ENCODE measurements at places on chromosomes 2 and 18.

DNA sequence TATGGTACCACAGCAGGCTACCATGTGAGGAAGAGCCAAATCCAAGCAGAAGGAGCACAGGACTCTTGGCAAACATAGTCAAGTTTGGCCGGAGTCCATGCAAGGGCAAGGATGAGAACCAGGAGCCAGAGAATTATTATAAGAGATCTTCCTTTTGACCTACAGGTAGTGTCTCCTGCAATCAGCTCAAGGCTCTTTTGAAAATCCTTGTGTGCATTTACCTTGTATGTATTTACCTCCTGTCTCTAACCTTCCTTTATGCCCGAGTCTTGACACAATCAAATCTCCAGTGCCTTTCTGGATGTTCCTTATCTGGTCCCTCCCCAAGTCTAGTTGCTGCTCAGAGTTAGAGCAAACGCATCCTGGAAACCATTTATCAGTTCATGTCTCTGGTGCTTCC, 855.0 kb upstream of the CELF4 start:
- no peak for DNase-seq

DNA sequence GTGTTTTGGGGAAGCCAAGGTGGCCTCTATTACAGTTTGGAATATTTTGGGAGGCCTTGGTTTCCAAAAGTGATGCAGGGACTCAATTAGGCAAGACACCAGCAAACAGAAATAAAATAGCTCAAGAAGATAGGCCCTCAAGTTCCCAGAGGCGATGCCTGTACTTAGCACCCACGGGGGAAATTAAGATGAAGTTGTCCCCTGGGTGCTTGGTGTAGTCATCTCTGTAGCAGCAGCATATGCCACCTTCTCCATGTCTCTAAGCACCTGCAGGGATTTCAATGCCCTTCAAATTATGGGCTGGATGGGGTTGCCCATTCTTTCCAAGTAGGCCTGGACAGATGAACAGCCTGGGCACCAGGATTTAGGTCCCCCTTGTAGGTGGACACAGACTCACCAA, 185.0 kb downstream of the CTIF start:
- DNase-seq, result no peak

DNA sequence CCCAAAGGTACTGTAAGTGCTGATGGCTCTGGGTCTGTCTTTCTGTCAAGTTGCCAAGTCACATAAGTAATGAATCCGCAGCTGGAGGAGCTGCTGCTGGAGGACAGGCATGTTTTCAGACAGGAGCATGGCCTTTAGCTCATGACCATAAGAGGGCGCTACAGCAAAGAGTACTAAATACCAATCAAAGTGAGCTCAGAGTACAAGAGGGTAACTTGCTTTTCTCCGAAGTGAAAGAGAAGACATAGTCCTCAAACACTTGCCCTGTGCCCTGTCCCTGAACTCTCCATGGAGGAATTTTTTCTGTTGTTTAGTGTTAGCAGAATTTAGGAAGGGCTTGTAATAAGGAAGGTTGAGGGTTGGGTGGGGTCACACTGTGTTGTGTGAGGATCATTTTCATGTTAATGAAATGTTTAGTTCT, 58.0 kb upstream of the EML6 start:
- peak; percentile 65 for DNase-seq

DNA sequence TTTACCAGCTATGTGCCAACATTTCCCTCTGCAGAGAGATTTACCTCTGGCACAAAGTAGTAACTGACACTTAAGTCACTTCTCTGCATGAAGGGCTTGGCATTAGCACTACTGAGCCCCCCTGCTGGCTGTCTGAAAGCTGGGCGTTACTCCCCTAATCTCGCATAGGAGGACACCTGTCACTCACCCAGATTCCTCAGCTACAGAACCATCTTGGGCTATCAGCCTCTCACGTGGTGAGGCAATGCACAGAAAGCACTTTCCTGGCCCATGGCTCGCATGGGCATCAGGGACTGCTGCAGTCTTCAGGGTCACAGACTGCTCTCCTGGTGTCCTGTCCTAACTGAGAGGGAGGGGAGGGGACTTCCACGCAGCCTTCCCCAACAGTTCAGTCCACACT, 12.0 kb downstream of the SERPINE2 start:
- DNase-seq, result no peak

DNA sequence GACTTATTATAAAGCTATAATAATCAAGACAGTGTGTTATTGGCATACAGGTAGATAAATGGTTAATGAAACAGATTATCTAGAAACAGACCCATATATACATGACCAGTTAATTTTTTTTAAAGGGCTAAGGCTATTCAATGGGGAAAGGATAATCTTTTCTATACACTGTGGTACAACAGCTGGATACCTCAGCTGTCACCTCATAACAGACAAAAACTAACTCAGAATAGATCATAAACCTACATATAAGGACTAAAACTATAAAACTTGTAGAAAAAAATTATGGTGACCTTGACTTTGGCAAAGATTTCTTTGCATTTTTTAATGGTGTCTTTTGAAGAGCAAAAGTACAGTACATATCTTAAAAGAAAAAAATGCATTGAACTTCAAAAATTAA, 30.2 kb downstream of the MAP3K2 start:
- no peak for DNase-seq

- DNase-seq, result no peak
Observed at GRCh38 chr2:63667132-63667700, 78.5 kb downstream of the MDH1 start.

DNA sequence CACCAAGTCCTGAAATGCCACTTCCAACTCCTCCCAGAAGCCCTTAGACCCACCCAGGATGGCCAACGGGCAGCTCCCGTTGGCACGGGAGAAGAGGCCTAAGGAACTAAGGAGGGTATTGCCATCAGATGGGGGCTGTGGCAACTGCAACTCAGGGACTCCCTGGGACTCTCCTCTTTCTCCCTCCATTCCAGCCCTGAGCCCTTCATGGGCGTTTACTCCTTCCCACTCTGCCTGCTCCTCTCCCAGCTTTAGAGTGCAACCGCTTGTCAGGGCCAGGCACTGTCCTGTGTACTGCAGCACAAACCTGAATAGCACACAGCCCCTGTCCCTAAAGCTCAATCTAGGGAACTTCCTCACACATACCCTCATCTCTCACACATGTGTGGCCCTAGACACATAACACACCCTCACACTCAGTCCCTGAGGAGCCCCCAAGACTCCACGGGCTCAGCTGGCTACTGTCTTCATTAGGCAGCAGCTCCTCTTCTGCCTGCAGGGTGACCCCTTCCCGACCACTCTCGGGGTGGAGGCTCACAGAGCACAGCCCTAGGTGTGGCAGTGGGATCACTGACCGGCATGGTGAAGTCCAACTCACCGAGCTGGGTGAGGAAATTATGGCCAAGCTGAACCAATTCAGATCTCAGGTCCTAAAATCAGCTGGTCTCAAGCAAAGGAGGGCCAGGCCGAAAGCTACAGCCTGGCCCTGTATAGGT, 316.3 kb downstream of the CELF4 start:
- no peak for DNase-seq

DNA sequence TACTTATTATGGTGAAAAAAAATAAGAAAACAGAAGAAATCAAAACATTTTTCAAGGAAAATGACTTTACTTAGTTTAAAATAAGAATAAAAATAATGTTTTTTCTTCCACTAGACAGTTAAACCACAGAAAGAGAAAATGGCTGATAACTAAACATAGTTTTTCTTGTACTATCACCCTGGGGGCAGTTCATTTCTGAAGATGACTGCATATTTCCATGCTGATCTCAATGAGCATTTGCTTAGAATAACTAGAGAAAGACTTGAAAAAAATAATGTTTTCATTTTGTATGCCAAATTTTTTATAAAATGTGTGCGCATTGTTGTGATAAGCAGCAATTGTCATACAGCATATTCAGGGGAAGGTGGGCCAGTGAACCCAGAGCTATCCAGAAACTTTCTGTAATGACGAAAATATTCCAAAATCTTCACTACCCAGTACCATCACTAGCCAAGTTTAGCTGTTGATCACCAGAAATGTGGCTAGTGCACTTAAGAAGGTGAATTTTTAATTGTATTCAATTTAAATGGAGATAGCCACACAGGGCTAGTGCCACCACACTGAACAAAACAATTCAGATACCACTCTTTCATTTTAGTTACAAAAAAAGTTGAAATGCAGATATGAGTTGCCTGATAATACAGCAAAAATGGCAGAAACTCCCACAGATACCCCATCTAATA, 513.4 kb upstream of the NETO1 start:
- DNase-seq, result no peak

DNA sequence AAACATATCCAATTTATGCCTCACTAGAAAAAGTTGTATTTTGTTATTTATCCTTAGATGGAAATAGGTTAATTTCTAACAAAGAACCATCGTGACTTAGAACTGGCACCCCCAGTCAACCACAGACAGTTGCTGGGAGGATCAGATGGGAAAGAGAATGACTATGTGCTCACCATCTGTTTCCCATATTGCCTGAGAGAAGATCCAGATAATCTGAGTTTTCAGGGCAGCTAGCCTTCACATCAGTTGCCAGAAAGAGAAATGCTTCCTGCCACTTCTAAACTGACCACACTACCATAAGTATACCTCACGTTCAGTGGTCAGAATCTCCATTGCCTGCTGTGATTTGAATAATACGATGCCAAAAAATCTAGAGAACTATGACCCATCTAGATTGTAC, 28.4 kb upstream of the NEB start:
- DNase-seq, result no peak

DNA sequence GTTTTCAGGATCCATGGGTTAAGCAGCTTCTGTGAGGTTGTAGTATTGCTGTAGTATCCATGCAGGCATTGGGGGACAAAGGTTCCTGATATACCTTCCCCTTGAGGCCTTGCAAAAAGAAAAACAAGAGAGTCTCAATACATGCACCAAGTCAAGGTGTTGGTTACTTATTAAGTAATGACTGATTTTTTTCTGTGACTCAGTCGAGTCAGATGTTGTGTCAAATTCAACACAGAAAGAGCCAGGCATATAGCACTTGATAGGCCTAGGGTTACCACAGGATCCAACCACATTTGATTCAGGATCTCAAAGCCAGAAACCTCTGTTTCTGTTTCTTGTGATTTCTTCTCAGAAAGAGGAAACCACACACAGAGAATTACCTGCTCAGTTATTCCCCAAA, 24.9 kb upstream of the CD8A start:
- DNase-seq, result no peak

DNA sequence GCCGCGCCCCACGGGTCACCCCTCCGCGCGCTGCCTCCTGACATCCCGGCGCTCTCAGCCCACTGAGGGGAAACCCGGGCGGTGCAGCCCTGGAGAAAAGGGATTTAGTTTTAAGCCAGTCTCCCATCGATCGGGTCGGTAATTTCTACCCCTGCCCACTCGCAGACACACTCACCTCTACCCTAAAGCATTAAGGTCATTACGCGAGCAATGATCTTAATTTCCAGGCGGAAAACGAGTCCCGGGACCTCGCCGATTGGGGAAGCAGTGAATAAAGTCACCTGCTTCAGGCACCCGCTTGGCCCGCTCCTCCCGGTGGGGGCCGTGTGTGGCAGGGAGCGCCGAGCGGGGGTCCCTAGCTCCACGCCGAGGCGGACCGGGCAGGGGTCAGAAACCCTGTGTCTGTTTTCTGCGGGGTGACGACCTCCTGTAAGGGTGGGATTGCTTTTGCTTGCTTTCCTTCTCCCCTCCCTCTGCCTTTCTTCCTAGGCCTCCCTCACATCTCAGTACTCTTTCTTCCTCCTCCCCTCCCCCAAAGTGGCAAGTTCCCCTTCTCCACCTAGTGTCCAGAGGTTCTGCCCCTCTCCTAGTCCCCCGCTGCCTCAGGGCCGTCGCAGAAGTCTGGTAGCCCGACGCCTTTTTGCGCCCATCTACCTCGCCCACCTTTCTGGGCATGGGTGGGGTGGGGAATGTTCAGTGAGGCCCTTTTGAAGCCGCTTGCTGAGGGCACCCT, 142.6 kb downstream of the MEIS1 start:
- DNase-seq, result peak; percentile 15

DNA sequence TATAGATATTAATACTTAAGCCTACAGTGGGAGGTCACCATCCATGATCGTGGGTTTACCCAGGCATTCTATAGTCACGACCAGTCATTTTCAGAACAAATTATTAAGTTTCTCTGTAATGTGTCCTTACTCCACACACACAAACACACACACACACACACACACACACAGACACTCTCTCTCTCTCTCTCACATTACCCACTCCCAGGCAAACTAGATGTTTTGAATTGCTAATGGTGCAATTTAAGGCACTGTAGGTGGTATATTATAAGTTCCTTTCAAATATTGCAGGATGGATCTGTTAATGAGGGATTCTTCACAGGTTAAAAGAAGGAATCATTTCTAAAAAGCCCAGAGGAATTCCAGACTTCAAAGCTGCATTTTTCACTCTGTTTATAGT, 657.8 kb downstream of the MBD2 start:
- DNase-seq, result no peak

DNA sequence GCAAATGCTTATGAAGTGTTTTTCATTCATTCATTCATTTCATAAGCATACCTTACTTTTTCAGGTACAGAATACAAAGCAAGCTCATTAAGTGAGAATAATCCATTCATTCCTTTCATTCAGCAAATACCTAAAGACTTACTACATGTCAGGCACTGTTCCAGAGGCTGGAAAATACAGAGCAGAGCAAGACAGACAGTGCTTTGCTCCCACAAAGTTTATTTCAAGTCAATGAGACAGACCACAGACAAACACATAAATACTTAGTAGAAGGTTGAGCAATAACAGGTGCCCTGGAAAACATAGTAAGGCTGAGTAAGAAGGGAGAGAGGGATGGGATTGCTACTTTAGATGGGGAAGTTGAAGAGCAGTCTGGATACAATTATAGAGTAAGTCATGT, 309.8 kb downstream of the C1D start:
- no peak for DNase-seq

- no peak for DNase-seq
Observed at GRCh38 chr2:10271509-10271908, 31.2 kb upstream of the HPCAL1 start.

GRCh38 chr2:43927442-43927841, 68.3 kb downstream of the LRPPRC start:
- DNase-seq, result no peak

DNA sequence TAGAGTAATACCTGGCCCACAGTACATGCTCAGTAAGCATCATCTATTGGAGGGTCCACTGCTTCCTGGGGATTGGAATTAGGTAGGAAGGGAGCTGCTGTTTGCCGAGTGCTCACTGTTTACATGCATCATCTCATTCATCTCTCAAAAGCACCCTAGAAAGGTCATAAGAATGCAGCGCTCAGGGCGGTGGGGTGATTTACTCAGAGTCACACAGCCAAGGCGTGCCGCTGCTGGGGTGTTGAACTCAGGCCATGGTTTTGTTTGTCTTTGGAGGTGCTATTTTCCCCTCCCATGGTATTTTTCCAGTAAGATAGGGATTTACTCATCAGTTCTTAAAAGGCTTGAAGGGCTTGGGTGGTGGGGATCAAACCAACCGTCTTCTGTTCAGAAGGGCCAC, 227.5 kb downstream of the LDLRAD4 start:
- DNase-seq, result no peak

Measured in suppressor macrophage (primary cell).